Fibroblast of skin of left quadriceps (primary cell): ENCODE measurements at places on chromosomes 3 and 15.

DNA sequence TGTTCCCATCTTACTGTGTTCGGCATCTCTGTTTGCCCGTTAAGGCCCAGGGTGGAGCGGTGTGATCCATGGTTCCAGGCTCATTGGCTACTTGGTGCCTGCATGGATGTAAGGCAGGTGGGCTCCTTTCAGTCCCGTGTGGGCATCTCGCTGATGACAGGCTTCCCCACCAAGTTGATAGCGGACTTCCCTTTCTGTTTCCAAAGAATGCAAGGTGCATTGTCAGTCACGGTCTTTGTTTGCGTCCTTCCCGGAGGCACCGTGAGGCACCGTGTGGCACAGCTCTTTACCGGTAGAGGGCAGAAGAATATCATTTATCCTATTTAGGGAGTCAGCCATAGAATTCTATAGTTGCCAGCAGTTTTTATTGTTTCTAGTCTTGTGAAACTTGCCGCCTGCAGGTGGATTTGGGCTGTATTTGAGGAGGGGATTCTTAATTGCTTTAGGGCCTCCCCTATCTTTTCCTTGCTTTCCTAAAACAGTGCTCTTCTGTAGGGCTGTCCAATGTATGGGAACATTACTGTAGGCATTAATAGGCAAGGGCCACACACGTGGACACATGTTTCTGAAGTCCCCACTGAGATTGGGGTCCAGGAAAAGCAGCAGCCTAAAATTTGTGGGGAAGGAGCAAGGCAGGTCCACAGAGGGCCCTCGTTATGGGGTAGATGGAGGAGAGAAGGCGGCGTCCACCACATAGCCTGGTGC is 244.1 kb downstream of the SLCO3A1 start:
- DNase-seq, result no peak

DNA sequence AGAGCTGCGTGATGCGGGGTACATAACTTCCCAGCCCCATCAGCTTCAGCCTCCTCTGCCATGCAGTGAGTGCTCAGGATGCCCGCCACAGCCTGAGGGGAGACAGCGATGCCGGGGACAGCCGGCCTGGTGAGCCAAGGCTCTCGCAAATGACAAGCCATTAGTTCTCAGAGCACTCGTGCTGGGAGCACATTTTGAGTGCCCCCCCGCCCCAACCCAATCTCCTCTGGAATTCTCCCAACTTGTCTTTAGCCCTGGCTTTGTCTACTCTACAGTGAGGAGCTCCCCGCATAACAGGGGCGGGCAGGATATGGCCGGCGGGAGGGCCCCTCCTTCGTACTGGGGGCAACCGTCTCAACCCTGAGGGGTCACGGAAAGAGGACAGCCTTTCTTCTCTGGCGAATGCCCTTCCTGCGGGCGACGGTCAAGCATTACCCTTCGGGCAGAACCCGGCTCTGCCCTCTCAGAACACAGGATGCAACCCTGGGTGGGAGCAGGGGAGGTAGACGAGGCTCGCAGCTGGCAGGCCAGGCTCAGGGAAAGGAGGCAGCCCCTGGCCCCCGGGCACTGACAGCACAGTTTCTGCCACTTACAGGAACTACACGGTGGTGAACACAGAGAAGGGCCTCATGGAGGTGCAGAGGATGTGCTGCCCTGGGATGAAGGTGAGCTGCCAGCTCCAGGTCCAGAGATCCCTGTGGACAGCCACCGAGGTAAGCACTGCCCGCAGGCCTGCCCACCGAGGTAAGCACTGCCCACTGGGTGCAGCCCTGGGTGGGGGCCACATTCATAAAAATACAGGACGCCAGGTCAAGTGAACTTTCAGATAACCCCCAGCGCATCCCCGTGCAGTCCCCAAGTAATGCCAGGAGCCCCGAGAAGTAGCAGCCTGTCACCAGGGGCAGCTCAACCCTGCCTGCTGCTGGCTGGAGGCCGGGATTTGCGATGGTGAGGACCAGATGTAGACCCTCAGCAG is 141.7 kb downstream of the LRRK1 start:
- DNase-seq, result no peak

- DNase-seq, result no peak
Measured at GRCh38 chr3:98359993-98360675, 6.5 kb downstream of the OR5K4 start.

DNA sequence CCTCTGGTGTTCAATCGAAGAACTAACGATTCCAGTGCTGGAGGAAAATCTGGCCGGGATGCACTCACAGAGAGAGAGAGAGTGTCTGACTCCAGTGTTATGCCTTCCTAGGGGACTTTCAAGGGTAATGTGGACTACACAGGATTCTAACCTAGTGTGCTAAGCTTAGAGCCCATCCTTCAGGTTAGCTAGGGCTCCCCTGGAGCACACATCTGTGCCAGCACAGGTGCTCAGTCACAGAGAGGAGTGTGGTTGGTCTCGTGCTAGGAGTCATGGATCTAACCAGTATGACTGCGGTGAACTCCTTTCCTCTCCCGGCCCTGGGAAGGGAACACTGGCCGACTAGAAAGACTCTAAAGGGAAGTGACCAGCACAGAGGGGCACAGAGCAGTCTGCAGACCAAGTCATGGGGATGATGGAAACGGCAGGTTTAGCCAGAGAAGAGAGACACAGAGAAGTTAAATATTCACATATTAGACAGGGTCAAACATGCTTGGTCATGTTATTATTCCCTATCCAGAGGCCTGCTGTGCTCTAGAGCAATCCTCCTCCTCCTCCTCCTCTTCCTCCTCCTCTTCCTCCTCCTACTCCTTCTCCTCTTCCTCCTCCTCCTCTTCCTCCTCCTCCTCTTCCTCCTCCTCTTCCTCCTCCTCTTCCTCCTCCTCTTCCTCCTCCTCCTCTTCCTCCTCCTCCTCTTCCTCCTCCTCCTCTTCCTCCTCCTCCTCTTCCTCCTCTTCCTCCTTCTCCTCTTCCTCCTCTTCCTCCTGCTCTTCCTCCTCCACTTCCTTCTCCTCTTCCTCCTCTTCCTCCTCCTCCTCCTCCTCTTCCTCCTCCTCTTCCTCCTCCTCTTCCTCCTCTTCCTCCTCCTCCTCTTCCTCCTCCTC is 280.3 kb downstream of the XXYLT1 start:
- no peak for DNase-seq

GRCh38 chr15:60720493-60721256 is 241.7 kb upstream of the ICE2 start:
- no peak for DNase-seq

GRCh38 chr3:29718661-29719065 is 437.8 kb downstream of the RBMS3 start:
- peak; percentile 7 for DNase-seq

GRCh38 chr15:36626984-36627383 is 47.6 kb downstream of the CDIN1 start:
- no peak for DNase-seq
